HuH-7.5 (cell line): ENCODE measurements at places on chromosomes 6 and 20.

DNA sequence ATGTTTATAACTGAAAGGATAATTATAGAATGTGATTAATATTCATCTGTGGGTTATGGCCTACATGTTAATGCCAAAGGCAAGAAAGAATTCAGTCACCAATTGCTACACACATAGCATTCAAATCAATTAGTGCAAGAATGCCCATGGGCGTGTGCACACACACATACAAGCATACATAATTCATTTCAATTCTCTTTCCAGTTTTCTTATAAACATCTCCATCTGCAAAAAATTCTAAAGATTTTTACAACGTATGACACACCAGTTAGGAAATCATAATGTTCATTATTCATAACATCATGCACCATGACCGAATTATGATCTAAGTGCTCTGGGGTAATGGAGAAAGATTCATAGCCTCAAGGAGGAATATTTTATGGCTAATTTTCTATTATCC lies 111.0 kb upstream of the ADTRP start:
- DNase-seq: no peak

DNA sequence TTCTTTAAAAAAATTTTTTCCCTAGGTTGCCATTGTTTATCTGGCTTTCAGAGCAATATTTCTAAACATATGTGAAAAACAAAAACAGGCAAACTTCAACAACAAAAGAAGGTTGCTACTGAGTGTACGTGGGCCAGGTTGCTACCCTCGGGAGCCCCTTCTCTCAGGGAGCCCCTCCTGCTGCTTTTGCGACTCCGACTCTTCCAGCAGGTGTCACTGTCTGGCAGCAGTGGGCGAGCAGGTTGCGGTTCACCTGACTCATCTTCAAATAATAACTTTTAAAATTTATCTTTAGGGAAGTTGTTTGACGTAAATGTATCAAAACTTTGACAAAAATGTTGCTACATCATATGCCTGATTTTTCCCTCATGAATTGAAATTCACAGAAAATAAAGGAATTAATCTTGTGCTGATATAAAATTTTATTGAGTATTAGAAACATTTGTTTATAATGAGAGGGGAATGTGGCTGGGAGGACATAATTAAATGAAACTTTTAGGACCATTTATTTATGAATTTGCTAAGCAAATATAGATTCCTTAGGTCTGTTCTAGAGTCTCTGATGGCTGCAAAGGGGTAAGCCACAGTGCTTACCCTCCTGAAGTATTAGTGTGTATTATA lies 138.8 kb downstream of the HIVEP1 start:
- no peak for DNase-seq

GRCh38 chr6:32045811-32046449 lies 7.7 kb downstream of the CYP21A2 start:
- no peak for DNase-seq

- DNase-seq: no peak
Observed at GRCh38 chr20:17061715-17062114, 165.1 kb upstream of the PCSK2 start.

GRCh38 chr6:24245275-24245674 lies 112.6 kb downstream of the DCDC2 start:
- no peak for DNase-seq

- no peak for DNase-seq
Observed at GRCh38 chr20:34452281-34452982, 63.8 kb upstream of the DYNLRB1 start.

DNA sequence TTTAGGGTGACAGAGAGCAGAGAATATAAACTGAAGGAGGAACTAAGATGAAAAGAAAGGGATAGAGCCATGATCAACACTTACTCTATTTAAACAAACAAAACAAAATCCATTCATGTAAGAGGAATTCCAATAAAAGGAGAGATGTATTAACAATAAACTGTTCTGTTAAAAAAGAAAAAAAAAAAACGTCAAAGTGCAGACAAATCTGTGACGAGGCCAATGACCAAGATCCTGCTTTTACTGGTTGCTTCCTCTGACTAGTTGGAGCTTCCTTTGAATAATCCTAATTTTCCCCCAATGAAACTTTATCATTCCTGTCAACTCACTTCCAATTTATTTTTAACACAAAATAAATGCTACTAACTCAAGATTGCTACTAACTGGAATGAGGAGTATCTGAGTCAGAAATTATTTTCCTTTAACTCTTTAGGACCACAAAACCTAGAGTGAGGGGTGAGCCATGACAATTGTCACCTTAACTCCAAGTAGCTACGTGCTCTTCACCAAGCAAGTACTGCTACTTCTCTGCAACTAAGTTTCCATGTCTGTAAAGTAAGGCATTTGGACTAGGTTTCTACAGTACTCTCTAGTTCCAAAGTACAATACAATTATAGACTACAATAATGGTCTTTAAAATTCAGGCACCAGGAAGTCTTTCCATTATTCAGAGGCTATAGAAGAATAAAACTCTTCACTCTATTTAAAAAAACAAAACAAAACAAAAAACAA lies 152.0 kb downstream of the PTPRK start:
- DNase-seq: no peak

GRCh38 chr6:56101141-56101553 lies 146.2 kb downstream of the COL21A1 start:
- DNase-seq: no peak

- no peak for DNase-seq
Observed at GRCh38 chr6:3868544-3868943, 19.4 kb downstream of the FAM50B start.

- DNase-seq: peak; percentile 77
Observed at GRCh38 chr20:21719592-21720214, 14.2 kb downstream of the PAX1 start.

GRCh38 chr6:137351890-137352289 lies 132.7 kb upstream of the IFNGR1 start:
- no peak for DNase-seq

DNA sequence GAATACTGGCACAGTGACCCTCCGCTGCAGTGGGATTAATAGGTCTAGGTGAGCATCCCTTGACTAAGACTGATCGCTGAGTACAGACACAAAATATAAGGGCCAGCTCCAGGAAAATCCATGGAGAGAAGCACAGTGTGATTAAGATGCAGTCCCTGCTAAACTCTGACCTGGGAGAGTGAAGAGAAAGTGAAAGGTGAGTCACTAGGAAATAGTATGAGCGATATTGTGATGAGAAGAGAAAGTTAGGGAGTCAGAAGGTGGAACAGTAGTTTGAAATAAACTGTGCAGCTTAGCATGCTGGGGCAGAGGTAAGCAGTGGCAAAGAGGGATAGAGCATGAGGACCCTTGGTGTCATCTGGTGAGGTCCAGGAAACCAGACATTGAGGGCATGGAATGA lies 278.6 kb upstream of the MAP3K7 start:
- no peak for DNase-seq

DNA sequence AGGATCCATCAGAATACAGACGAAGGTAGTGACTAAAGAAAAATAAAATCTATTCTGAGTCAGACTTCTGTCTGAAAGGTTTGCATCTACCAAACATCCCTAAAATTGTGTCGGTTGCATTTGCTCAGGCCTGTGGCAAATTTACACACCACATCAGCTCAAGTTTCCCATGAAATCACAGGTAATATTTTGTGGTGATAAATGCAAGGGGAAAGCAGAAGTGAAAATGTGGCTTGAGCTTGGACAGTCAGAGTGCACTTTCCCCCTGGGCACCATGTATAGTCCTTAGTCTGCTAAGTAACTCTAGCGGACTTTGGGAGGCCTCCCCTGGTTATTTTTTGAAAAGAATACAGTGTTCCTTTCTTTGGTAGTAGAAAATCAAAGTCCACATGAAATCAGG lies 159.1 kb downstream of the PKHD1 start:
- no peak for DNase-seq

GRCh38 chr6:72861935-72862432 lies 240.1 kb downstream of the KCNQ5 start:
- no peak for DNase-seq

GRCh38 chr20:1429143-1429728 lies 36.4 kb upstream of the FKBP1A start:
- no peak for DNase-seq

- DNase-seq: no peak
Observed at GRCh38 chr6:54194067-54194466, 82.8 kb downstream of the MLIP start.

DNA sequence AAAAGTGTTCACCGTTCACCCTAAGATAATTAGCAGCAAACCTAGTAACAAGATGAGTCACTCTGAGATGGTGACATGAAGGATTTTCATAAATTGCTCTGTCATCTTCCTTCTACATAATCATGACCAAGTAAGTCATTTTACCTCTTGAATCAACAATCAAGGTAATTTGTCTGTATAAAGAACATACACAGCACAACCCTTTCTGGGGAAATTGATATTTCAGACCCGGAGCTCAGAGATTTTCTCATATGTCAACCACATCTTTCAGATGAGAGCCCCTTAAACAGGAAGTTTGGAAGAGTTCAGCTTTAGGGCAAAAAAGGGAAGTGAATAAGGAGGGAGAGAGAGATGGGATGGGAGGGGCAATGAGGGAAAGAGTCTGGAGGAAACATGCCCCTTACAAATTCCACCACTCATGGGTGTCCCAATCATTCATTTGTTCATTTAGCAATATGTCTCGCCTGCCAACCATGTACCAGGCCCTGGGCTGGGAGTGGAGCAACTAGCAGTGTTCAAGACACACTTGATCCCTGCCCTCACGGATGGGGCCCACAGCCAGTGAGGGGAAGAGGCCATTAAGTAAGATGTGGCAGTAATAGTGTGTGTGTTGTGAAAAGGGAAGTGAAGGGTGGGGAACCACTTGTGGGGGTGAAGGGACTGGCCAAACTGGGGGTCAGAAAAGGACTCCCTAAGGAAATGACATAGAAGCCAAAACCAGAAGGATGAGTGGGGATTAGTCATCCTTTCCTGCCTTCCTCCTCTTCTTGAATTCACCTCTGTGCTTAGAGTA lies 190.9 kb downstream of the MAFB start:
- DNase-seq: no peak

- DNase-seq: peak; percentile 18
Observed at GRCh38 chr20:10469599-10469998, 34.5 kb downstream of the SLX4IP start.

DNA sequence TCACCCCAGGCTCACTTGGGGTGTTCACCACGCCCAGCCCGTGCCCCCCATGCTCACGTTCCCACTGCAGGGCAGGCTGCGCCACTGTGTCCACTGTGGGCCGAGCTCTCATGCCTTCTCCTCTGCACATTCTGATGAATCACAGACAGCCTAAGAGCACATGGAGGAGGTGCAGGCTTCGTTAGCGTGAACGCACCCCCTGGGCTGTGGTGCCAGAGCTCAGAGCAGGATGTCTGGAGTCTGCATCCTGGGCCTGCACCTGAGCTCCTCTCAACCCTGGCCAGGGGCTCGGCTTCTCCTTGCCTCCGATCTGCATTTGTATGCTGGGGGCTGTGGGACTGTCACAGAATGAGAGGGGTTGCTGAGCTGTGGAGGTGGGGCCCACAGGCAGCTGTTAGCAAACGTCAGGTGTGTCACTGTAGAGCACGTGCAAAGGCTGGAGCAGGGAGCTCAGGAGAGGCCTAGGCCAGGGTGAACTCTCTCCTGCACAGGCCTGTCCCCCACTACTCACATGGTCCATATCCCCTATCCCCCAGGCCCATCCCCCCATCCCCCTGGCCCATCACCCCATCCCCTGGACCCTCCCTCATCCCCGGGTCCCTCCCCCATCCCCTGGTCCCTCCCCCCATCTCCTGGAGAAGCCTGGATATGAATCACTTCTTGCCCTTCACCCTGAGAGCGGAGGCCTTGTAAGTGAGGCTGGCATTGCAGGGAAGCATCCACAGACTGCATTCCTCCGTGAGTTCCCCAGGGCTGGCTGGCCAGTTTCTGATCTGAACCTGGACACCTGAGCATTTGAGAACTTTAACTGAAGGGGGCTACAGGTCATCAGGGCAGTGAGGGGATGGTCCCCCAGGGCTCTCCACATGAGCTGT lies 309.5 kb downstream of the TAF4 start:
- DNase-seq: no peak

GRCh38 chr20:39181490-39181889 lies 219.3 kb downstream of the DHX35 start:
- no peak for DNase-seq
